Thoracic aorta (tissue), 2 donors: ENCODE measurements at places on chromosomes 13 and 19. TPM values are rescaled to one million over a fixed set of nuclear protein-coding genes. Genes with fewer than 3 reads are reported as not detected.

Gene CD70
- not detected for total RNA-seq

Gene IGSF23
- not detected for total RNA-seq

Gene SLITRK6
- not detected for total RNA-seq

Gene COL4A1
- 505 TPM for total RNA-seq

Gene ZNF154
- 3.0 TPM for total RNA-seq

Gene JOSD2
- total RNA-seq = 11.6 TPM

Gene SIAH3
- not detected for total RNA-seq

Gene TIMM29
- 34.8 TPM for total RNA-seq

- no peak for DNase-seq
Observed at GRCh38 chr19:17370026-17370587, 7.0 kb downstream of the PLVAP start.

- no peak for DNase-seq
Observed at GRCh38 chr13:23467932-23468278, 34.4 kb upstream of the SACS start.

- no peak for DNase-seq
Observed at GRCh38 chr13:49690133-49690994, 922 bp downstream of the EBPL start.

DNA sequence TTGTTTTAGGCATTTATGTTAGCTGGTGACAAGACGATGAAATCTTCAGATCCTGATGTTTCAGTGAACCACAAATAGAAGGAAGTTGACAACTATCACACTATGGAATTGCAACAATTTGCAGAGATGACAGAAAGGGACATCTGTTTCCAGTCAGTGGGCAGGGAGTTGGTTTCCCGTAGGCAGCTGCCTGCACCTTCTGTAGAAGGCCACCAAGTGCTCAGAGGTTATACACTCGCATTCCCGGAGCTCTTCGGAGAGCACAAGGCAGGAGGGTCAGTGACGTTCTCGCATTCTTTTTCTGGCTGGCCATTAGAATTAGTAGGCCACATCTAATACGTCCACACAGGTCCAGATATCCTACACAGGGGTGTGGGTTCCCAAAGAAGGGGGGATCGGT, 129.4 kb downstream of the SHISA2 start:
- no peak for DNase-seq

- DNase-seq = no peak
Observed at GRCh38 chr13:55467476-55467875, 1673.2 kb upstream of the PRR20A start.

GRCh38 chr19:40091205-40092129, 724 bp upstream of the ZNF780A start:
- no peak for DNase-seq

- DNase-seq = no peak
Observed at GRCh38 chr19:2387367-2388288, 27.6 kb downstream of the TMPRSS9 start.

DNA sequence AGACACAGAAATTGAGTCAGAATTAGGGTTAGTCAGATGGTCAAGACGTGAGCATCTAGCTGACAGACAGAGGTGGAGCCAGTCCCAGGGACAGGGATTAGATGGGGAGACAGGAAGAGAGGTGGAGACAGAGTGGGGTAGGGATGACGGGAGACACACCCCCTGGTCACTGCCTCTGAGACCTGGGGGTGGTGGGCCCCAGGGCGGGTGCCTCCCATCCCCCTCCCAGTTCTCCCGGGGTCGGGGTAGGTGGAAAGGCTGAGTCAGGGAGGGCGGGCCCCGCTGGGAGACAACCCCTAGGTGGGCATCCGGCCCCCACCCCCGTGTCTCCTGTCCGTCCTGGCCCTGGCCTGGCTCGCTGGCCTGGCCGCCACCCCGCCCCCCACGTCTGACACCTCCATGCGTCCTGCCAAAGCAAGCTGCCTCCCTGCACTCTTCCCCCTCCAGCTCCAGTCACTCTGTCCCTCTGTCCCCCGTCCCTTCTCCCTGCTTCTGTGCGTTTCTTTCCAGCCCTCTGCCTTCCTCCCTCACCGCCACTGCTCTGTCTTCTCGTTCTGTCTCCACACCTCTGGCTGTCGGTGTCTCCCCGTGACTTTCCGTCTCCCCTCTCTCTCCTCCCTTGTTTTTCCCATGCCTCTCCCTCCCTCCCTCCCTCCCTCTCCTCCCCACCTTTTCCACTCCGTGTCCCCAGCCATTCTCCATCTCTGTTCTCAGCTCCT, 15.1 kb downstream of the CCDC97 start:
- DNase-seq = peak; percentile 66

GRCh38 chr13:51112771-51113170, 1.7 kb upstream of the C13orf42 start:
- DNase-seq = no peak

DNA sequence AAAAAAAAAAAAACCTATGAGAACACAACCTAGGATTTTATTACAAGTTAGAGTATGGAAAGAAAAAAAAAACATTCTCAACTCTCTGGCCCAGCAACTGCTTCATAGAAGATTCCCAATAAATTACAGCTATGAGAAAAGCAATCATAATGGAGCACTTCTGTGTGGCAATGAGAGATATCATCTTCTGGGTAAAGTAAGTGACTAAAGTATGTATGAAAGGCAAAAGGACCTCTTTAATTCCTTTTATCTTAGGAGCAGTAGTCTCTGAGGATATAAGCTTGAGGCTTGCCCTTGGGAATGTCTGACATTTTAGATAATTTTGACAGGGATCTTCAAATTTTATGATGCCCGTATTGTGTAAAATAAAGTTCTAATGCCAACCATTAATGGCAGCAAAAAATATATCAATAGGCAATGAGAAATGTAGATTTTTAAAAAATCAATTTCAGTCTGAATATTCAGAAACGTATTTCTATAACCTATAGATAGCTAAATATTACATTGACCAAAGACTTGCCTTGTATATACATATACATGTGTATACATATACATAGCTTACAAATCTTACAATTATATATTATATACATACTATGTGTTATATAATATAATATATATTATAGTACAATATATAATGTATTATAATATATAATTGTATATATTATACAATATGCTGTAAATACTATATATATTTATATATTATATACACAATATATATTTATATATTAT, 823.9 kb upstream of the SLITRK1 start:
- DNase-seq = no peak

GRCh38 chr19:56477429-56478338, 539 bp upstream of the ZNF667 start:
- peak; percentile 46 for DNase-seq

DNA sequence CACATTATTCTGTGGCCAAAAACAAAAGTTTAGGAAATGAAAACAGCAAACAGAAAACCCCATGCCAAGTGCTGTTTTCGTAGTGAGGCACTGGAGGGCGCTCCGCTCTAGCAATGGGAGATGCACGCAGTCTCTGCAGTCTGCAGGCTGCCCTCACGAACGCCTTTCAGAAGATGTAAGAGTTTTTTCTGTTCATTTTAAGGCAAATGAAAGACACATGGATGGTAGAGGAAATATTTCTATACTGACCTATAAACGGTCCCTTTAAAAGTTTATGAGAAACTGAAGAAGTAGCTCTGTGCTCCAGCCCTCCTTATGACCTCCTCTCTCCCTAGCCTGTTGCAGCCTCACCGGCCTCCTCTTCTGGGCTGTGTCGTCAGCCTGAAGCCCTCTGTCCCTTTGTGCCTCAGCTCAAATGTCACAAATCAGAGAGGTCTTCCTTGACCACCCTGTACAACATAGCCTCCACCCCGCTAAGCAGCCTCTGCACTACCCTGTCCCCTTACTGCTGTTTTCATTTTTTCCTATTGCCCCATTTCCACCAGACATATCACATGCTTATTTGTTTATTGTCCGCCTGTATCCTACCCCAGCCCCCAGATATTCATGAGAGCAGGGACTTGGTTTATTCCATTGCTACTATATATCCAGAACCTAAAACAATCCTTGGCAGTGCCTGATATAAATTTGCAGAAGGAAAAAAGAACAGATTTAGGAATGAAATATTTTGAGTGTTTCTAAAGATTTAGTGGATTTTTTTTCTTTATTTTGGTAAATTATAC, 116.4 kb downstream of the TM9SF2 start:
- DNase-seq = no peak

GRCh38 chr13:60303166-60303565, 93.9 kb upstream of the TDRD3 start:
- DNase-seq = no peak

- no peak for DNase-seq
Observed at GRCh38 chr19:46979126-46980105, 40.2 kb upstream of the NPAS1 start.

DNA sequence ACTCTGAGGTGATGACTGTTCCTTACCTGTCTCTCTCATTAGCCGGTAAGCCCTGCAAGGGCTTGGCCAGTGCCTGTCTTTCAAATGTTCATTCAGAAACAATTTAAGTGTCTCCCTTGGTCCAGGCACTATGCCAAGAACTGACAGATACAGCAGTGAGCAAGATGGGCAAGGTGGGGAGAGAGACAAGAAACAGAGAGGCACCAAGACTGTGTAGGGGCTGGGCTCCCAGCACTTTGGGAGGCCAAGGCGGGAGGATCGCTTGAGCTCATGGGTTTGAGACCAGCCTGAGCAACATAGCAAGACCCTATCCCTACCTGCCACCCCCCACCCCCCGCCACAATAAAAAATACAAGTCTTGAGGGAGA, 1.3 kb upstream of the CCNE1 start:
- DNase-seq = no peak

DNA sequence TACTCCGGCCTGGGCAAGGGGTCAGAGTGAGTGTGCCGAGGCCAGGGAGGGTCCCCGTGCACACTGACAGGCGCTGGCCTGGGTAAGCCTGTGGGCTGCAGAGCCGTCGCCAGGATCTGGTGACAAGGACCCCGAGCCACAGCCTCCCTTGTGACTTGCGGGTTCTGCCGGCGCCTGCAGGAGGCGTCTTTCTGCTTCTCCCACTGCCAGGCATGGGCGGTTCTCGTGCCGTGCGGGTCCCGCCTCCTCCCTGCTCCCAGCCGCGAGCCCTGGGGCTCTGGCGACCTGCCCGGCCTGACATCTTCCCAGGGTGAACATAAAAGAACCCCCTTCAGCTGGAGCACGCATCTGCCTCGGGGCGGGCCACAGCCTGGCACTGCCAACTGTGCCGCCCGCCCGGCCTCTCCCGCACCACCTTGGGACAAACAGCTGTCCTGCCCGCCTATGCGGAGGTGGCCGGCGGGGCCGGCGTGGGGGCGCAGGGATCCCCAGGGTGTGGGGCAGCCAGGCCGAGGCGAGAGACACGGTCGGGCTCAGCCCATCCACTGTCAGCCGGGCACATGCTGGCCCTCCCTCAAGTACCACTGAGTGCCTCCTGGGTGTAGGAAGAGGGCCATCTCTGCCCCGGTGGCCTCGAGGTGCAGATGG, 1.5 kb upstream of the HCN2 start:
- DNase-seq = no peak

DNA sequence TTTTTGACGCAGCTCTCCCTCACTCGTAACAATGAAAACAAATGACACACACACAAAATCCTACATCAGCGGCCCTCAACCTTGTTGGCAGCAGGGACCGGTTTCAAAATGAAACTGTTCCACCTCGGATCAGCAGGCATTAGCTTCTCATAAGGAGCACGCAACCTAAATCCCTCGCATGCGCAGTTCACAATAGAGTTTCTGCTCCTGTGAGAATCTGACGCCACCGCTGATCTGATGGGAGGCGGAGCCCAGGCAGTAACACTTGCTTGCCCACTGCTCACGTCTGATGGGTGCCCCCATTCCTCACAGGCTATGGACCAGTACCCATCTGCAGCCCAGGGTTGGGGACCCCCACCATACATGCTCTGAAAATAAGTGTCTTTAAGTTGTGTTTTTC, 43.4 kb downstream of the DHRS12 start:
- DNase-seq = no peak

GRCh38 chr13:58950911-58951310, 1212.8 kb downstream of the DIAPH3 start:
- no peak for DNase-seq

DNA sequence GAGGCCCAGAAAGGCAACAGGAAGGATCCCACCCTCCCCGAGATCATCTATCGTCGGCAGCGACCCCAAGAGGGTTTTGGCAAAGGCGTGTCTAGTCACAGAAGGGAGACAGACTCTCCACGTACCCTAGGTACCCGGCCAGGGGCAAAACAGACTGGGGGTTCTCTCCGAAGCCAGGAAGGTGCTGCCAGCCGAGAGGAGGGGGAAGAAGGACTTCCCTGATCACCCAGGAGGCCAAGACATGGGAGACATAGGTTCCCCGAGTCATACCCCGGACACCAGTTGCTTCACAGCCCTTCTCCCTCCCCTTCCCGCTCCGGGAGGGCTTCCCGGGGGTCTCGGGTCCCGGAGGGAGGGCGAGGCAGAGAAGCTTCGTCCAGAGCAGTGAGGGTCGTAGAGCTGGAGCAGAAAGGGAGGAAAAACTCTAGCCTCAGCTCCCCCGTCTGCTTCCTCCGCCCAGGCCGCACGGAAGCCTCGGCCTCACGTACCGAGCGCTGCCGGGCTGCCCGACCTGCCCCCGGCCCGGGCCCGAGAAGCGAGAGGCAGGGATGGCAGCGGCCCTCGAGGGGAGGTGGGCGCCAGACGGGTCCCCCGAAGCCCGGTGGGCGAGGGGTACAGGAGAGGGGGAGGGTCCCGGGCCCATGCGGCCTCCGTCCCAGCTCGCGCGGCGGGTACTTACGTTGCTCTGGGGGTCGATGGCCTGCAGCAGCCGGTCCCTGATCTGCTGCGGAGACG, 644 bp downstream of the MED26 start:
- no peak for DNase-seq

DNA sequence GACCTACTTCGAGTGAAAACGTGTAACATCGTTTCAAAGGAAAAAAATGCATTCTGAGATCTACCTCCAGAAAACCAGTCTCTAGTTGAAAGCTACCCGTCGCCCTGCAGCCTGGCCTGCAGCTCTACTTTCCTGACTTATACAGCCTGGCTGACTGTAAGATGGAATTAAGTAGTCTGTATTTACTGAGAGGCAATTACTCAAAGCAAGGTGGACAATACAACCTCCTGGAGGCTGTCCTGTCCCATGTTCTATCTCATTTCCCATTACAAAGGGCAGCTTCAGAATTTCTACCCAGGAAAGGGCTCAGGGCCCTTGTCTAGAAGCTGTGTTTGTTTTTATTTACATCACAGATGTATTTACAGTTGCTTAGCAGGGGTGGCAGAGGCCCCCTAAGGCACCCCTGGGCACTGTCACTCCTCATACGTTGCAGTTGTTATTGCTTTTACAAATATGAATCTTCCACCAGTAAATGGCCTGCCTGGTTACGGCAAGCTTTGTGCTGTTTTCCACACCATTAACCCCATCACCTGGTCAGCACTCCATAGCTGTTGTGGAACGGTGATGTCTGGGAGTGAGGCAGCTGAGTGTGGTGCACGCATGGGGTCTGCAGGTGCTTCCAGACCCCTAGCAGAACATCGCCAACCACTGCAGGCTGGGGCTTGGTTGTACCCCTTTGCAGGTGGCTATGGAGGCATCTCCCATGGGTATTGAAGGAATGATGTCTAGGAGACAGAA, 46.3 kb upstream of the MTIF3 start:
- no peak for DNase-seq

GRCh38 chr19:4830768-4831265, 695 bp downstream of the TICAM1 start:
- no peak for DNase-seq

DNA sequence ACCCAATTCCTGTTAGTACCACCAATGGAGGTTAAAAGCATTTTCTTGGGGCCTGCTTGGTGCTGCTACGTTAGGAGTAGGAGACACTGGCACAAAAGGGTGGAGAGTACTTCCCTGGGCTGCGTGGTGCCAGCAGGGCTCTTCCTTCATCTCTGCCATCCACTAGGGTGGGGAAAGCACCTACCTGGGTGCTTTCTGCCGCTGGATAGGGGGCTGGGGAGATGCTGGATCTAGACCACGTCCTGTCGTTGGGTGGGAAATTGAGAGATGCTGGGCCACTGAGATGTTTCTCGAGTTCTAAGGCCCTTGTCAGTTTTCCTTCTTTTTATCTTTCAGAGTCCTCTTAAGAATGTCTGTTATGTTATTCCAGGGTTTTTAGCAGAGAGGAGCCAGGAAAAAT, 6.7 kb upstream of the FCGBP start:
- no peak for DNase-seq
